Activated T-cell treated with anti-CD3 and anti-CD28 coated beads, Interleukin-2, amount 50 U/mL, for 72 hours (primary cell): ENCODE measurements at places on chromosomes 6 and 20. TPM values are rescaled to one million over a fixed set of nuclear protein-coding genes. Genes with fewer than 3 reads are reported as not detected.

Gene GGTLC1
- not detected for total RNA-seq

Gene PCSK2
- not detected for total RNA-seq

DNA sequence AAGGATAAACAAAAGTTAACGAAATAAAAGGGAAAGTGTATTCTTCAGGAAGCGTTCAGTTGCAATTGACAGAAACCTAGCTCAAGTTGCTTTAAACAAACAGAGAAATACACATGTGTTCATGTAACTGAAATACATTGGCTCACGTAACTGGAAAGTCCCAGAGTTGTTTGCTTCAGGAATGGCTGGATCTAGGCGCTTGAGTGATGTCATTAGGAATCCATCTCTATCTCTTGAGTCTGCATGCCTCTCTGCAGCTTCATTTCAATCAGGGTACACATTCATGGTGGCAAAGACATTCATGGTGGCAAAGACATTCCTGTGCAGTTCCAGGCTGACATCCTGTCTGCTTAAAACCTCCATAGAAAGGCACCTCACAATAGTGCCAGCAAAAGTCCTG lies 45.4 kb upstream of the EYA2 start:
- peaks cover 18% of the 10 kb centered on the region for H3K27me3 ChIP-seq
- H3K36me3 ChIP-seq: no peaks in the 10 kb centered on the region
- H3K4me1 ChIP-seq: no peaks in the 10 kb centered on the region
- no peak for DNase-seq

GRCh38 chr20:10469599-10469998 lies 34.5 kb downstream of the SLX4IP start:
- peaks cover 11% of the 10 kb centered on the region for H3K4me1 ChIP-seq
- H3K4me3 ChIP-seq: no peak overlapping the region
- DNase-seq: peak; percentile 5

- H3K4me1 ChIP-seq: no peaks in the 10 kb centered on the region
- DNase-seq: no peak
- H3K27ac ChIP-seq: no peak overlapping the region
- H3K27me3 ChIP-seq: no peaks in the 10 kb centered on the region
- H3K4me3 ChIP-seq: no peak overlapping the region
These were observed 18.0 kb downstream of the TCFL5 start for GRCh38 chr20:62843656-62844055.

DNA sequence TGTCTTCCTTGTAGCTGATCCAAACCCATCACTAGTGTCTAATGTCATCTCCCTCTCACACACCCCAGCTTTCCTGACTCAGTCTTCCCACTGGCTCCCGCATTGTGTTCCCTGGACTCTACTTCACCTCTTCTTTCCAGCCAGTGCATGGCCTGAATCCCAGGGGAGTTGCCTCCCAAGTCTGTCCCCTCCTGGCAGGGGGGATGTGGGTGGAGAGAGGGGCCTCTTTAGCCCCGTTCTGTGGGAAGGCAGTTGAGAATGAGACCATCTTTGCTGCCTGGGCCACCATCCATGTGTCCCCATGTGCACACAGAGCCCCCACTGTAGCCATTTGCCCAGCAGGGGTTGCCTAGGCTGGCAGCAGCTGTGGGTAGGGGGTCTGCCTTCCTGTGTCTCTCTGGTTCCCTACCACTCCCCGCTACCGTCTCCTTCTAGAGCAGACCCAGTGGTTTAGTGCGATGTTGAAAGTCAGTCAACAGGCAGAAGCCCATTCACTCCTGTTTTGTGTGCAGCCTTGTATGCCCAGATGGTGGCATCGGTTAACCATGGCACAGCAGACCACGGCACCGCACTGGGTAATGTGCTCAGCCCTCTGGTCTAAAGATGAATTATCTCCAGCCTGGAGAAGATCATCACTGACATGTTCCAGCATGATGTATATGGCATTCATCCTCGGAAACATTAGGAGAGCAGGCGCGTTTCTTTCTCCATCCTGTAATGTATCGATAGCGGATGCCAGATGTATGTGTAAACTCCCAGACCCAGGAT lies 178.8 kb upstream of the SNX9 start:
- H3K27me3 ChIP-seq: no peaks in the 10 kb centered on the region
- H3K27ac ChIP-seq: no peak overlapping the region
- H3K36me3 ChIP-seq: no peaks in the 10 kb centered on the region
- H3K4me1 ChIP-seq: peaks cover 25% of the 10 kb centered on the region
- H3K4me3 ChIP-seq: no peak overlapping the region

- H3K27ac ChIP-seq: no peak overlapping the region
- peaks cover 4% of the 10 kb centered on the region for H3K4me1 ChIP-seq
- DNase-seq: no peak
- H3K36me3 ChIP-seq: no peaks in the 10 kb centered on the region
- no peak overlapping the region for H3K4me3 ChIP-seq
These were observed 217.3 kb downstream of the ERMARD start for GRCh38 chr6:169968541-169969270.

- peak; percentile 44 for DNase-seq
- peaks cover 45% of the 10 kb centered on the region for H3K4me1 ChIP-seq
- peaks cover 20% of the 10 kb centered on the region for H3K27me3 ChIP-seq
These were observed 19.1 kb downstream of the SNAI1 start for GRCh38 chr20:50001784-50002311.

GRCh38 chr6:168499045-168499650 lies 58.2 kb downstream of the SMOC2 start:
- DNase-seq: no peak
- no peak overlapping the region for H3K4me3 ChIP-seq
- H3K36me3 ChIP-seq: no peaks in the 10 kb centered on the region
- no peak overlapping the region for H3K27ac ChIP-seq

DNA sequence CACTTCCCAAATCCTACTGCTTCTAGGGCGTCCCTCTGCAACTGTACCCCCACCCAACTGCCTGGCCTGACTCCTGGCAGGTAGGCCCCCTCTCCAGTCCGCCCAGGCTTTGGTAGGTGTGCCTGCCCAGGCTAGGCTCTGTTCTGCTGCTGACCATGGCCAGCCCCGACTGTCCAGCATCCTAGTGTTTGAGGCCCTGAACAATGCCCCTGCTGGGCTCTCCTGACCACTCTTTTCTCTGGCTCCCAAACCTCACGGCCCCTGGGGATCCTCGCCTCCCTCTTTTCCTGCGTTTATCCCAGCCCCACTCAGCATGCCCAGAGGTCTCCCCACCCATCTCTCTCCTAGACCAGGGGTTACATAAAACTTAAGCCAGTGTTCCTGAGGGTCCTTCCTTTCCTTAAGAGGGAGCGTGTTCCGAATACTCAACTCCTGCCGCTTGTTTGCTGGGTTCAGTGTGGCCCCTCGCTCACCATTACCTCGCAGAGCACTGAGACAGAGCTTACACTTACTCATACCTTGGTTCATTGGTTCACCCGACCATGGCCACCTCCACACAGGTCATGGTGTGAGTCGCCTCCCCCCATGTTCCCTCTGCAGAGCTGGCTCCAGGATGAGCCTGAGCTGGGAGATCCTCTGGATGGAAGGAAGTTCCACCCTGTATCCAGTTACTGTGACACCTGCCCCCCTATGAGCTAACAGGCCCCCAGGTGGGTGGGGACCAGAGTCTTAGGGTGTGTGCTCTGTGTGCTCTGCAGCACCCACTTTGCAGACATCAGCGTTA lies 21.0 kb upstream of the MYT1 start:
- no peaks in the 10 kb centered on the region for H3K4me1 ChIP-seq
- peaks cover 16% of the 10 kb centered on the region for H3K27me3 ChIP-seq
- H3K4me3 ChIP-seq: no peak overlapping the region
- H3K36me3 ChIP-seq: peaks cover 10% of the 10 kb centered on the region
- no peak overlapping the region for H3K27ac ChIP-seq
- no peak for DNase-seq

DNA sequence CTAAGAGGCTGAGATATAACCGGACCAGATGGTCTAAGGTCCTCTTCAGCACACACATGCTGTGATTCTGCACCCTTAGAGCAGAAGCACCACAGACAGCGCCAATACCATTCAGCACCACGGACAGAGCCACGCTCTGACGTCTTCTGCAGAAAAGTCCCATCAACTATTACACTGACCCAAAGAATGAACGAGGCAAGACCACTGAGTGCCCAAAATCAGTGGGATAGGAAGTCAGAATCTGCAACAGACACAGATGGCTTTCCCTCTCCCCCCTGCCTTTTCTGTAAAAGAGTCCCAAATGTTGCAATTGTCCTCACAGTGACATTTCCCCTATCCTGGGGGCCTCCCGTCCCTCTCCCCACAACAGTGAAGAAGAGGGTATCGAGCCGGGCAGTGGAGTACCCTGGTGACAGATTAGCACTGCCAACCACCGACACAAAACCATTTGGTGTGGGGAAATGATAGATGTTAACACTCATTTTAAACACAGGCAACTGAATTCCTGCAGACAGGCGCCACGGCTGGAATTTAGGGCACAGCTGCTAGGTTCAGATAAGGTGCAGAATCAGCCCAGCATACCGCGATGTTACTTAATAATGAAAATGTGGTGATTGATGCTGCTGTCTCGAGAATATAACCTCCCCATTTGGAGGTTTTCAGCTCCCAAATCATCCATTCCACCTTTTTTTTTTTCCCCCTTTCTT lies 66.6 kb upstream of the CTNNBL1 start:
- H3K4me1 ChIP-seq: no peaks in the 10 kb centered on the region
- no peak overlapping the region for H3K27ac ChIP-seq
- no peaks in the 10 kb centered on the region for H3K36me3 ChIP-seq
- H3K27me3 ChIP-seq: peaks cover 65% of the 10 kb centered on the region

GRCh38 chr6:167993831-167994230 lies 3.6 kb upstream of the KIF25 start:
- no peaks in the 10 kb centered on the region for H3K27me3 ChIP-seq
- H3K36me3 ChIP-seq: peaks cover 2% of the 10 kb centered on the region
- no peak overlapping the region for H3K4me3 ChIP-seq
- H3K4me1 ChIP-seq: peaks cover 14% of the 10 kb centered on the region
- H3K27ac ChIP-seq: no peak overlapping the region

DNA sequence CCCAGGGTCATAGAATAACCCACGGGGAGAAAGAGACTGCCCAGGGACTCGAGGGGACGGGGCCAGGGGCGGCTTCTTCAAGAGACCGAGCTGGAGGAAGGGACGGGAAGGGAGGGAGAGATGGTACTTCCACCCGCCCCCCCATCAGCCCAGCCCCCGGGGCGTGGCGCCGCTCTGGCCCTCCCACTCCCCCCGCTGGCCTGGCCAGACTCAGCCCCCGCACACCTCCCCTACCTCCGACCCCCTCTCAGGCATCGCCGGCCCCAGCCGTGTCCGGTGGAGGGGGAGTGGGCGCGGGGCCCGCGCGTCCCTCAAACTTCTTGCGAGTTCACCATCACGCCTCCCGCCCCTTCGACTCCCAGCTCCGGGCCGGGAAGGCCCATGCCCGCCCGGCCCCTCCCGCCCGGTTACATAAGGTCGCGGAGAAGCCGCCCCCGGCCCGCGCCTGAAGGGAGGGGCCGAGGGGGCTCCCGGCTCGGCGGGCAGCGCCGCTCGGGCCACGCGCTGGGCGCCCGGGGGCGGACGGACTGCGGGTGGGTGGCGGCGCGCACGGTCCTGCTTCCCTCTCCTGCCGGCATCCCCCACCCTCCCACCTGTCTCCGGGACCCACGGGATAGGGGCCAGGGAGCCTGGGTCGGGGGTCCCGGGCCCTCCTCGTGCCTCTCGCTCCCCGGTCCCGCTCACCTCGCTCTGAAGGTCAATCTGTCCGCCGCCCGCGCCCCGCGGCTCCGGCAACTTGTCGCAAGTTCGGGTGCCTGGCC lies 562 bp downstream of the TFEB start:
- H3K27me3 ChIP-seq: no peaks in the 10 kb centered on the region
- DNase-seq: peak; percentile 74
- H3K4me3 ChIP-seq: peak overlapping the region; percentile 72
- no peaks in the 10 kb centered on the region for H3K36me3 ChIP-seq
- peaks cover 47% of the 10 kb centered on the region for H3K4me1 ChIP-seq
- H3K27ac ChIP-seq: no peak overlapping the region

GRCh38 chr6:143505111-143505510 lies 6.4 kb downstream of the FUCA2 start:
- H3K4me1 ChIP-seq: peaks cover 24% of the 10 kb centered on the region
- peaks cover 6% of the 10 kb centered on the region for H3K36me3 ChIP-seq
- DNase-seq: no peak
- H3K27ac ChIP-seq: peak overlapping the region; percentile 87
